ENCODE measurements at places on chromosomes 6 and 20. TPM values are rescaled to one million over a fixed set of nuclear protein-coding genes. Genes with fewer than 3 reads are reported as not detected.

- DNase-seq: peak; percentile 88
- H3K36me3 ChIP-seq: no peaks in the 10 kb centered on the region
- no peak overlapping the region for H3K27ac ChIP-seq
- no peaks in the 10 kb centered on the region for H3K27me3 ChIP-seq
- H3K4me3 ChIP-seq: no peak overlapping the region
Observed at GRCh38 chr20:60210779-60211617, 252.8 kb downstream of the CDH26 start.

DNA sequence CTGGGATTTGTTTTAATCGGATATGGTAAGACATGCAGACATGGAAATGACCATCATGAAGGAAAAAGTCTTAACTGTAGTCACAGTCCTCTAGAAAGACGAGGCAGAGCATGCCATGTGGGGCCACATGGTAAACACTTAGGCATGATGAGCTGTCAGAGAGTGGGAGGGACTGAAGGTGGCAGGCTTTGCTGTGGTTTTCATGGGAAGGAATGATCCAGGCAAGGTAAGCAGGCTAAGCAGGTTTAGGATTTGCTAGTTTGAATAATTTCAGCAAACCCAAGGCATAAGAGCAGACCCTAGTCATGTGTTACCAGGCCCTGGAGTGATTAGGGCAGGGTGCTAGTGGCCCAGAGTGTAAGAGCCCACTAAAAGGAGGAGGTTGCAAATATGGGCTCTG is 47.2 kb upstream of the STMND1 start:
- no peak overlapping the region for H3K4me3 ChIP-seq
- no peaks in the 10 kb centered on the region for H3K27me3 ChIP-seq
- H3K36me3 ChIP-seq: no peaks in the 10 kb centered on the region

DNA sequence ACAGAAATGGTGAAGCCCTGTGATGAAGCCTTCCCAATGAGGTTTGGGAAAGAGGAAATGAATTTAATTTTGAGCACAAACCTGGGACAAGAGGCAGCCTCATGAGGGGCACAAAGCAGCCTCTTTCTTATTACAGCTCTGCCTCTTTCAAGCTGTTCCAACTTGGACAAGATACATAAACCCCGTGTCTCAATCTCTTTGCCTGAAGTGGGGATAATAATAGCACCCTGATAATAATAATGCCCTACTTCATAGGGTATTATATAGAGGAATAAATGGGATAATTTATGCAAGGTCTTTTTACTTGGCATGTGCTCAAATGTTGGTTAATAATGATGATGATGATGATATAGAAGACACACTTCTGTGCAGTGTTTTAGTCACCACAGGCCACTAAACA is 91.1 kb upstream of the PLN start:
- H3K27ac ChIP-seq: no peak overlapping the region
- H3K4me1 ChIP-seq: no peaks in the 10 kb centered on the region
- H3K27me3 ChIP-seq: no peaks in the 10 kb centered on the region

DNA sequence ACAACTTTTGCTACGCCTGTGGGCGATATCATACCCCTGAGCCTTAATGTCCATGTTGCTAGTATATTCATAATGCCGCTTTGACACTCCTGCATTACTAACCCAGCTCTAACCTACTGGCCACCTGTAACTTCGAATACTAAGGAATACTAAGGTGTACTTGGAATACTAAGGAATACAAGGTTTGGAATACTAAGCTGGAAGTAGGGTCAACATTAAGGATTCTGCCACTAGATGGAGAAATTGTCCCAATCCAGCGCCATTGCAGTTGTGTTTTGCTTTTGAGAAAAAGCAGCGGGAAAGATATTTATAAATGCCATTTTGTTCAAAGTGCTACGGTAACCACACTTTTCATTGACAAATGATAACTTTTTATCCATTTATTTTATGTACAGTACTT is 10.7 kb downstream of the TBXT start:
- H3K27ac ChIP-seq: no peak overlapping the region
- H3K36me3 ChIP-seq: no peaks in the 10 kb centered on the region
- no peaks in the 10 kb centered on the region for H3K4me1 ChIP-seq
- H3K4me3 ChIP-seq: no peak overlapping the region
- H3K27me3 ChIP-seq: peaks cover 2% of the 10 kb centered on the region

DNA sequence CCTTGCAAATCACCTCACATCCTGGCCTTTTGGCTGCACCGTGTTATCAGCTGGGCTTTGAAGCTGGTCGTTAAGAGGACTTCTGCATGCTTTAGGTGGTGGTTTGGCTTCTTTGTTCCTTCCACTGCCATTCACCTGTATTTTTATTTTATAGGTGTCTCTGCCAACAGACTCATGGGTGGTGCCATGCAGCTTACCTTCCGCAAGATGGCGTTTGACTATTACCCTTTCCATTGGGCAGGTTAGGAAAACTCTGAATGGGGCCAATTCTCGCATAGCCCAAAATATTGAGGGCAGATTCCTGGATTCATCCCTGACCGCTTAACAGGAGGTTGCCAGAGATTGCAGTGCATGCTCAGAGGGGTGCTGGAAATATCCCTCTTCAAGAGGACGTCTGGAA is 32.4 kb downstream of the TAF11 start:
- H3K4me3 ChIP-seq: no peak overlapping the region
- no peak overlapping the region for H3K27ac ChIP-seq
- peaks cover 25% of the 10 kb centered on the region for H3K36me3 ChIP-seq
- no peaks in the 10 kb centered on the region for H3K27me3 ChIP-seq
- no peak for DNase-seq

GRCh38 chr6:149190224-149190831 is 127.2 kb upstream of the TAB2 start:
- no peak overlapping the region for H3K27ac ChIP-seq
- H3K4me1 ChIP-seq: no peaks in the 10 kb centered on the region
- DNase-seq: no peak
- H3K27me3 ChIP-seq: no peaks in the 10 kb centered on the region
- no peak overlapping the region for H3K4me3 ChIP-seq

Gene ZBP1
- 1.3 TPM for total RNA-seq

Gene PXDC1
- total RNA-seq: 49.5 TPM

Gene LHFPL5
- not detected for total RNA-seq

Gene THBD
- total RNA-seq: 101 TPM

Gene TPX2
- total RNA-seq: 1.6 TPM

Gene POM121L2
- not detected for total RNA-seq
